Aorta (tissue), 5 donors: ENCODE measurements at places on chromosomes 2 and 18. TPM values are rescaled to one million over a fixed set of nuclear protein-coding genes. Genes with fewer than 3 reads are reported as not detected.

Gene SH3RF3
- total RNA-seq, result 24.4 TPM

Gene RBM44
- 2.5 TPM for total RNA-seq

Gene GALNT3
- 2.4 TPM for total RNA-seq

Gene CXCR1
- 1.8 TPM for total RNA-seq

Gene CROCC2
- total RNA-seq, result 0.45 TPM

Gene VIL1
- total RNA-seq, result 0.65 TPM

Gene COL4A4
- 14.1 TPM for total RNA-seq

- DNase-seq, result no peak
Observed at GRCh38 chr2:178412047-178412446, 38.9 kb downstream of the PRKRA start.

- no peak for DNase-seq
Observed at GRCh38 chr2:86124683-86125082, 18.6 kb downstream of the PTCD3 start.

GRCh38 chr2:203928849-203929248, 7.7 kb upstream of the ICOS start:
- no peak for DNase-seq

DNA sequence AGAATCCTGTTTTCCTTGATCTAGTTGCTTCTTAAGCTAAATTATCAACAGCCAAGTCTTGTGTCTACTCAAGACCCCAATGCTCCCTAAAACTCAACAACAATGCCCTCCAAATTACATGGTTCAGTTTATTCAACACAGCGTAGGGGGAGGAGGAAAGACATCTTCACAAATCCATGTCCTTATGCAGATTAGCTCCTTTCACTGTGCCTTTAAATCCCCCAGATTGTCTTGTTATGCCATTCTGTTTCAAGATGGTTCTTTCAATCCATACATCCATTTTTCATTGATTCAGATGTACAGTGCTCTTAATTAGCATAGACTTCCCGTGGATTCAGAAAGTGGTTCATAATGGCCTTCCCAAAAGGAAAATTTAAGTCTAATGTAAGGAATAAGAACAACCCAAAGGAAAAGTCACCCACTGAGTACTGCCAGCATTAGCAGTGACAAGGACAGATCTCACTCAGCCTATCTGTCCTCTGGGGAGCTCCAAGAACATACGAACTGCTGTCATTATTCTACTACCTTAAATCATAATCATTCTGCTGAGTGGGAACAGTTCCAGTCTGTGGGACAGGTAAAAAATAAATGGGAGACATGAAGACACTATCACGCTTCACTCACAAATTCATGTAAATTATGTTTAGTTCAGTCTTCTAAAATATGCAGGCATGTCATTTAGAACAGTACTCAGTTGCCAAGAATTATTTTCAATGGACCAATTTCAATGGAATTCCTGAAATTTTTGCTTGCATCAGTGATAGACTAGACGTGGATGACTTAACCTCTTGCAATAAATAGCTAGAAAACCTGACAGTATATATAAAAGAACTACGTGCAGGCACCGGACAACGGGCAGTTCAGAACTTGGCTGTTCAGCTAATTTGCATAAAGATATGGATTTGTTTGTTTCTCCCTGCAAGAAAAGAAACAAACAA, 58.9 kb upstream of the RNU4ATAC start:
- DNase-seq, result no peak

- no peak for DNase-seq
Observed at GRCh38 chr2:133780099-133780996, 212.1 kb upstream of the NCKAP5 start.

GRCh38 chr2:78065366-78065765, 543.2 kb upstream of the LRRTM4 start:
- DNase-seq, result no peak

- DNase-seq, result no peak
Observed at GRCh38 chr2:60530660-60531281, 22.7 kb downstream of the BCL11A start.

GRCh38 chr18:8607776-8608742, 1.2 kb upstream of the RAB12 start:
- no peak for DNase-seq

DNA sequence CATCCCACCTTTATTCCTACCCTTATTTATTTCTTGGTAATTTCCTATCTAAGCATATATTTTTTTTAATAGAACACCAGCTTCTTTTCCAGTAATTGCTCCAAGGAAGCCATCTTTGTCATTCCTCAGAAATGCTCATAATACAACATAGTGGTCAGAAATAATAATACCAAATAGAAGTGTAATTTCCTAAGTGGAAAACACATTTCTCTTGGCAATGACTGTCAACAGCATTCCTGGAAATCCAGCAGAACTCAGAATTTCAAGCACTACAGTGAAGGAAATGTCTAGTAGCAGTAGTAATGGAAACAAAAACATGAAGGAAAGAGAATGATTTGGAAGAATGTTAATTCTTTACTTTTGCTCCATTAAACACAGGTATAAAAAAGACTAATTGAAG, 56.6 kb downstream of the GDF7 start:
- DNase-seq, result no peak

DNA sequence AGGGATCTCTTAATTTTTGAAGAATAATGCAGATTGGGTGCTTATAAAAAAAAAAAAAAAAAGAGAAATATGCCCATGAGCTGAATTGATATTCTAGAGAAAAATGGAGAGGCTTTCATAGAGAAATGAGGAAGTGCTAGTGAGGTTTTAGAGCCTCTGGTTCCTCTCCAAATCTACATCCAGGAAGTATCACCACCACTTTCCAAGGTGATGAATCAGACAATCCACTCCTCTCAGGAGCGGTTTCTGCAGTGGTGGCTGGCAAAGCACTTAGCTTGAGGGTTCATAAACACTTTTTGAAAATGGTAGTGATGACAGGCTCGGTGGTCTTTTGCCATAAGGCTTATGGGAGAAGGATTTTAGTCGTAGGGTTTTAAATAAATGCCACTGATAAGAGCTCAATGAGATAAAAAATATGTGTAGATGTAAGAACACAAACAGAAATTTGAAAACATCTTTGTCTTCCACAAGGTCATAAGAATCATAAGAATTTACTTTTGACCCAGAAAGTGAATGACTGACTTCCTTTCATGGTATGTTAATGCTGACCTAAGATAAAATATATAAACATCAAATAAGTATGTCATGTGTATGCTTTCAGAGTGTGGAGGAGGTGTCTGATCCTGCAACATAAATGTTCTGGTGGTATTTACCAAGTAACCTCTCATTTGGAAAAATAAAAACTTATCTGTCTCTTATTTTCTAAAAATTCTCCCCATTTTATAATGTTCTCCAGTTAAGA, 42.1 kb upstream of the DSG1 start:
- no peak for DNase-seq

DNA sequence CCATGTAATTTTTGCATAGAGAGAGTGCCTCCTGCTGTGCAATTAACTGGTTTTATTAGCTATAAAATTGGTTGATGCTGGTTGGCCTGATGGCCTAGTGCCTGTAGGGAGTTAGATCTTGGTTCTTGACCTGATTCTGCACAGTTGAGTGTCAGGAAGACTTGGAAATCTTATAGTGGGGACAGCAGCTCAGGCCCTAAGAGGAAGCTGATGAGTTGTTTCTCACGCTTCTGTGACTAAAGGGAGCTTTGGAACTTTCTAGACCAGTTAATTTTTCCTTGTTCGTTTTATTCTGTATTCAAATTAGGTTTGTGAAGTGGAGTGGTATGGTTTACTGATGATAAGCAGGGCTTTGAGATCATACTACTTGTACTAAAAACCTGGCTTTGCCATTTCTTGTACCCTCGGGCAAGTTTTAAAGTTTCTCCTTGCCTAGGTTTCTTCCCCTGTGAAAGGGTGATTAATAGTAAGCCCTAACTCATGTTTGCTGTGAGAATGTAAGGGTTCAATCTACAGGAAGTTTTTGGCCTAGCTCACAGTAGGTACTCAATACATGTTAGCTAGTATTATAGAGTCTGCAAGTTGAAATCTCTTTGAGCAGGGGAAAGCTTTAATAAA, 82.1 kb downstream of the MAP3K20 start:
- no peak for DNase-seq

GRCh38 chr2:20330192-20330591, 20.5 kb downstream of the PUM2 start:
- DNase-seq, result no peak

DNA sequence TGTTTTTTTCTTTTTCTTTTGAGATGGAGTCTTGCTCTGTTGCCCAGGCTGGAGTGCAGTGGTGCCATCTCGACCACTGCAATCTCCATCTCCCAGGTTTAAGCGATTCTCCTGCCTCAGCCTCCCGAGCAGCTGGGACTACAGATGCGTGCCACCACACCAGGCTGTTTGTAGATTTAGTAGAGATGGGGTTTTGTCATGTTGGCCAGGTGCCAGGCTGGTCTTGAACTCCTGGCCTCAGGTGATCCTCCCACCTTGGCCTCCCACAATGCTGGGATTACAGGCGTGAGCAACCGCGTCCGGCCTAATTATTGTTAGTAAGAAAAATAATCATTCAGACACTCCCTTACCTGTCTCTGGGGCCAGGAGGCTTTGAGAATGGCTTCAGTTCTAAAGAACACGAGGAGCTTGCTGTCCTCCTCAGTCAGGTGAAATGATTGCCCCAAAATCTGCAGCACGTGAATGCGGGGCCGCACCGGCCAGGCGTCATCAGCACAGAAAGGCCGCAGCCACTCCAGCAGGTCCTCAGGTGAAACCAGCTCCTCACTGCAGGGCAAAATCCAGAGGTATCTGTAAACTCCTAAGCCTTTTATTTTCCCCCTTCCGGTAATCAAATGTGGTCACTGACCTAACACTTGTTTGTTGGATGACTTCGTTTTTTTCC, 342.6 kb downstream of the NBAS start:
- DNase-seq, result no peak

DNA sequence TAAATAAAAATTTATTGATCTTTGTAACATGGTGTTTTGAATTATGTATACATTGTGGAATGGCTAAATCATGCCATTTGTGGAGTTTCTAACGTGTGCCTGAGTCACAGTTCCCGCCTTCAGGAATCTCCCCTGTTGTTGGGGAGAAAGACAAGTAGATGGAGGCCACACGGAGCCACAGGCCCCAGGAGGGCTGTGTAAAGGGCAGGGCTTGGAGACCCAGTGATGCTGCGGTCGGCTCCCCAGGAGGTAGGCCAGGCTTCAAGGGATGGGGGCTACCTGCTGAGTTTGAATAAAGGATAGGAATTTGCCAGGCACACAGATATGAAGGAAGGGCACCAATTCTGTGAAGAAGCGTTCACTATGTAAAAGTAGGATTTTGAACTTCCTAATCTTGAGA, 257.1 kb downstream of the GBX2 start:
- DNase-seq, result no peak

DNA sequence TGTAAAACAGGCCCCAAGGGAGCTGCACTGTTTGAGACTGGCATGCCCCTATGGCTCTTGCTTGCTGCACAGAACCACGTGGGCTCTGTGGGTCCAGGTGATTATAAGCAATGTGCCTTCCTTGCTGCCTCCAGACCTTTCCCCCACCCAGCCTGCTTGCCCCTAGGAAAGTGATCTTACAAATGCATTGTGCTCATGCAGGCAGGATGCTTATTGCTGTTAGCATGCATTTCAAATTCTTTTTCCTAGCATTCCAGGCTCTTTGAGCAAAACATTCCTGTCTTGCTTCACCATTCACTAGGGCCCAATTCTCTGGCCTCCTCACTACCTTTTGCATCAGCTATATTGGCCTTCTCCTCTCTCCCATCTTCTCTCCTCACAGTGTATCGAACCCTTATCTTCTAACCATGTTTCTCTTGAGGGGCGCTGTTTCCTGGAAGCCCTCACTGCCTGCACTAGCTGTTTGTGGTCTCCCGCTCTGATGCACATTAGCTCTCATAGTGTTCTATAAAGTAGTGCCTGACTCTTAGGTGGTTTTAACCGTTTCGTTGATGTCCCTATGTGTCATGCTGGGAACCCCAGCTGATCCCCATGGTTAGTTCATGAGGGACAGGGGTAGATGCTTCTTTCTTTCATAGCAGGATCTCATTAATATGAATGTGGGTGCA, 152.9 kb upstream of the EPAS1 start:
- DNase-seq, result no peak

DNA sequence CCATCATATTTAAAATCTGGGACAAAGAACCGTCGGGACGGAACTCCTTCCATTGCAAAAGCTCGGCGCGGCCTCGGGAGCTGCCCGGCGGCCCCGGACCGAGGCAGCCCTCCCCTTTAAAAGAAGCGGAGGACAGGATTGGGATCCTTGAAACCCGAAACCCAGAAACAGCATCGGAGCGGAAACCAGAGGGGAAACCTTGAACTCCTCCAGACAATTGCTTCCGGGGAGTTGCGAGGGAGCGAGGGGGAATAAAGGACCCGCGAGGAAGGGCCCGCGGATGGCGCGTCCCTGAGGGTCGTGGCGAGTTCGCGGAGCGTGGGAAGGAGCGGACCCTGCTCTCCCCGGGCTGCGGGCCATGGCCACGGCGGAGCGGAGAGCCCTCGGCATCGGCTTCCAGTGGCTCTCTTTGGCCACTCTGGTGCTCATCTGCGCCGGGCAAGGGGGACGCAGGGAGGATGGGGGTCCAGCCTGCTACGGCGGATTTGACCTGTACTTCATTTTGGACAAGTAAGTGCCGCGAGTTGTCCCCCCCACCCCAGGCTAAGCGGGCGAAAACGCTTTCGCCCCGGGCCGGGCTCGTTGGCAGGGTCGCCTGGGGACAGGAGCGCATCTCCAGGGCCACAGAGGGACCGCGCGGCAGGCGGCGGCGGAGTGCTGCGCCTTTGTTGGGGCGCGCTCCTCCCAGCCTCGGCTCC, at the start of gene ANTXR1:
TSS of gene ANTXR1 (plus strand) at position 38 of the 698 bp plus-strand sequence. CDS start at position 359, 321 bp downstream.
- DNase-seq, result peak; percentile 81

DNA sequence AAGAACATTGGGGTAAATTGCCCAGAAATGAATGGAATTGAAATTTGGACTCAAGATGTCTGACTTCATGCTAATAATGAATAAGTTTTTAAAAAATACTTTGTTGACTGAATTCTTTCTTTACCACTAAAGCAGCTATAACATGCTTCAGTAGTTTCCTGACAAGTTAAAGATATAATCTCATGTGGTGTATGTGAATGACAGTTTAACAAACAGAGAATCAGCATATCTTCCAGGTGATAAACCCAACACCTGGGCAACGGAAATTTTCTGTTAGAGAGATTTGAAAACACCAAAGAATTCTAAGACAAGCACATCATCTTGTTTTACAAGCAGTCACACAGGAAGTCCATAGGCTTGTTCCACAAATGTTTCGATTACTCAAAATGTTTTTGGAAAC, 372.6 kb upstream of the VRK2 start:
- no peak for DNase-seq

DNA sequence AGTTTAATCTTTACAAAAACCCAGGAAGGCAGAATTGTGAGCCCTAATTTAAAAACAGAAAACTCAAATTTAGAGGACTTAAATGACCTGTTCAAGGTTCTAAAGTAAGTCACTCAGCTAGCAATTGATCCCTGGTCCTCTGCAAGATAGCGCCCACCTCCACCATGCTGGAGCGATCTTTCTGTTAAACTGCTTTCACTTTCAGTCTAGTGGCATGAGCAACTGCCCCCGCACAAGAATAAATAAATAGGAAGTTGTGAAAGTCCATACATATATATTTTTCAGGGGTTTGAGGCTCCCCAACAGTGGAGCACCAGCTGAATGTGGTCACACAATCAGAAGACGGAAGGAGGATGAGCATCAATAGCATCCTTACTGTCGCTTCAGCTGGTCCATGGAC, 217.9 kb downstream of the NAPG start:
- no peak for DNase-seq
